ENCODE measurements at places on chromosomes 12 and 14. TPM values are rescaled to one million over a fixed set of nuclear protein-coding genes. Genes with fewer than 3 reads are reported as not detected.
A peak's percentile ranks its signal among the peaks of the same experiment; 100 is the strongest.

GRCh38 chr12:106090591-106091445 is 47.9 kb downstream of the NUAK1 start:
- peak; percentile 71 for DNase-seq

- DNase-seq = no peak
Observed at GRCh38 chr12:62434494-62435302, 31.9 kb upstream of the MON2 start.

DNA sequence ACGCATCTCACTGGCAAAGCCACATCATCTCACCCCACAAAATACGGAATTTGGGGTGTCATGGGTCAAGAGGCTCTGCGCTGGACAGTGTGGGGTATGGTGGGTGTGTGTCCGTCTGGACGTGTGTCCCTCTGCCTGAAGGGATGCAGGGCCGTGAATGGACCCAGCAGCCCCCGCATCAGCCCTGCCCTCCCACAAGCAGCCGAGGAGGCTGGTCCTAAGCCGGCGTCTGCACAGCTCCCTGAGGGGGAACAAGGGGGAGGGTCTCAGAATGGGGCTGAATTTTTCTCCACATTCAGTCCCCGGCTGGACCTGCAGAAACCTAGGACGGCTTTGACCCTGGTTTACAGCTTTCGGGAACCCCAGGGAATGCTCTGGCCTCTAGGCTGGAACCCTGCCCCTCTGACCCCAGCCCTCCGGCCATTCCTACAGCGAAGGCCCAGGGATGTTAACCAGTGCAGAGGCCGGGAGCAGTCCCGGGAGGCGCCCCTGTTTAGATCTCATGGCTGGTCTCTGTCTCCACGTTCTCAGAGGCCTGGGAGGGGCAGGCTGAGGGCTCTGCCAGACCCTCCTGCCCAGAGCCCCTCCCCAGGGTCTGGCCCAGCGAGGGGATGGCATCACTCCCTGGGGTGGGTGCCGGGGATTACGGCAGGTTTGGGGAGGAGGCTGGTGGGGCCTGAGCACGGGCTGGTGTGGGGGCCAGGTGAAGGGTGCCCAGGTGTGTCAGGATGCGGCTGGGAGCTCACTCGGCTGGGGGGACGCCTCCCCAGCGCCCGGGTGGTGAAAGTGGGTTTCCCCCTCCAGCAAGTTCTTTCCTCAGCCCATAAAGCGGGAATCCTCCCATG is 156.5 kb upstream of the C14orf180 start:
- DNase-seq = no peak

DNA sequence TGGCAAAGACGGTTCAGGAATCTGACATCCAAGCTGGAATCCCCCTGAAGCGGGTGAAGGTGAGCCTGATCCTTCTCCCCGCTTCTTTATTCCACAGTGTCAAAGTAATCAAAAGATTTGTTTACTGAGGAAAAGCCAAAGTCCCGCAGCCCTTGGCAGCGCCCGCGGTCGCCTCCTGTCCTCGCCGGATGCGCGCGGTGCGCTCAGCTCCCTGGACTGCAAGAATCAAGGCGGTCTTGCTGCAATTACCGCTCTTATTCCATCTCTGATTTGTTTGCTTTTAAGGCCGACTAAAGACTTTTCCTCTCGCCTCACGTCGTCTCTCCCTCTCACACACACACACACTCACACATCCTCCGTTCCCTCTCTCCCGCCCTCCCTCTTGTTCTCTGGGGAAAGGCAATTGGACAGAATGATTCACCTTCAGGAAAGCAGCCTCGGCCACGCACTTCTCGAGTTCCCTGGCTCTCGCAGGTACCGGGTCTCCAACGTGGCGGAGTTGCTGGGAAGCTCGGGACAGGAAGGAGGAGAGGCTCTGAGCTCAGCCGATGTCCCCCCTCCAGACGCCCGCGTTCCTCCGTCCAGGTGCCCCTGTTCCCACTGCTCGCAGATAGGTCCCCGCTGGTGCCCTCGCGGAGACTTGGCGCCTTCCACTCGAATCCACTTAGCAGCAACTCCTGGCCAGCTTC is 68.6 kb upstream of the USP15 start:
- no peak for DNase-seq

- DNase-seq = peak; percentile 90
Observed at GRCh38 chr12:56119361-56119796, 1.3 kb downstream of the ZC3H10 start.

DNA sequence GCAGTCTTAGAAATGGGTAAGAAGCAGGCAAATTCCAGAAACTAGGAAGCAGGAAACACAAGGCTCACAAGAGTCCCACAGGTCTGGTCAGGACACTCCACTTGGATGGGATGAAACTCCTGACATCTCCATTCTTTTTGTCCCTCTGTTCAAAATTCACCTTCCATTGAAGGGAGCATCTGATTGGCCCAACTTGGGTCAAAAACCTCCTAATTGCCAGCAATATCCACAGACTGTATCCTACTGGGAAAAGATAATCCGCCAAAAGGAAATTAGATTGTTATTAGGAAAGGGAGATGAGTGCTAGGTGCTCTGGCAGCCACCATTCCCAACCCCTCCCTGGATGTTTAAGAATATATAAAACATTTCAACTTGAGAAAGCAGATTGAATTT is 256.9 kb downstream of the ZFP36L1 start:
- no peak for DNase-seq

DNA sequence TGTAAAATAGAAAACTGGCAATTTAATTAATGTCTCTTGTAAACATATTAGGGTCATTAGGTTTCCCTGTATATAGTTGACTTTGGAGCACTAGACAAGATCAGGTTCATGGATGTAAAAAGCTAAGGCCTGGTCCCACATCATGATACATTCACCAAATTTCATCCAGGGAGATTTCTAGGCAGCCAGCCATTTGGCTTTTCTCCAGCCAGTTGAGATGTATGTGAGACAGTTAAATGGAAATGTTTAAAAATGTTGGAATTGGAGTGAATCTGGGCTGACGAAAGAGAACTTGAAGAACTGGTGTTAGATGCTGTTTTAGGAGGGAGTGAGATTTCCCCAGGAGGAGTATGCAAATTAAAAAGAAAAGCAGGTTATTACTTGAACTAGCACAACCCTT is 41.8 kb upstream of the CLEC14A start:
- no peak for DNase-seq

GRCh38 chr12:94640134-94640928 is 10.0 kb downstream of the TMCC3 start:
- no peak for DNase-seq

- DNase-seq = no peak
Observed at GRCh38 chr12:111173836-111174235, 195.1 kb downstream of the PHETA1 start.

- DNase-seq = peak; percentile 65
Observed at GRCh38 chr12:76340680-76341435, 7.4 kb downstream of the BBS10 start.

DNA sequence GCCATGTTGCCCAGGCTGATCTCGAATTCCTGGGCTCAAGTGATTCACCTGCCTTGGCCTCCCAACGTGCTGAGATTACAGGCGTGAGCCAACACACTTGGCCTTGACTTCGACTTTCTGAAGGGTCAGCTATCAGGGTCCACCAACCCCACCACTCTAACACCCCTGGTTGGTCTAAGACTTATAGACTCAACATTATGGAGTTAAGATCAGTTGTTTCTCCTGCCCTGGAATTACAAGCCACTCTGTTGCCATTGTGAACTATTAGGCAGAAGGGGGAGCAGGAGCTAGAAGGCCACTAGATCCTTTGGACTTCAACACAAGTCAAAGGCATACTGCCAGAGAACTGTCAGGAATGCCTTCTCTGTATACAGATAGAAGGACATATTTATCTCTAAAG is 1.9 kb upstream of the PSMB11 start:
- no peak for DNase-seq

DNA sequence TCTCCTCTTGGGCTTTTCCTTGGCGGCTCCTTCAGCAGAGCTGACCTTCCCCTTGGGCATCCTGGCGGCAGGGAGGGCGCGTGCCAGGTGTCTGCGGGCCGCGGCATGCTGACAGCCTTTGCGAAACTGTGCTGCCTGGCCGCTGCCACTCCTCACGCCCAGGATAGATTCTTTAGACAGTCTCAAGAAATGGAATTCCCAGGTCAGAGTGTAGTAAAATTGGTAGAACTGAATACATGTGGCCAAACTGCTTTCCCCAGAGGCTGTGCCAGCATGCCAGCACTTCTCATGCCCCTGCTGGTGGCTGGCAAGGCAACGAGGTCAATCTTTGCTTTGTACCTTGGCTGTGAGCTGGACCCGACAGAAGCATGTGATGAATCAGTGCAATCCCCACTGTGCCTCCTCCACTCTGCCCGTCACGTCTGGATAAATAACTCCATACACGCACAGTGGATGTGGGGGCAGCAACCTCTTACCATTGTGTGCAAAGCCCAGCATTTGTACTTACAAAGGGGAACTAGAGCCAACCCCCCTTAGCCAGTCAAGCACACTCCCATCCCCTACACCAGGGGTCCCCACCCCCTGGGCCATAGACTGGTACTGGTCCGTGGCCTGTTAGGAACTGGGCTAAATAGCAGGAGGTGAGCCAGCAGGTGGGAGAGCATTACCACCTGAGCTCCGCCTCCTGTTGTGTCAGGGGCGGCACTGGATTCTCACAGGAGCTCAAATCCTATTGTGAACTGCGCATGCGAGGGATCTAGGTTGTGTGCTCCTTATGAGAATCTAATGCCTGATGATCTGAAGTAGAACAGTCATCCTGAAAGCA is 90.9 kb downstream of the ACTN1 start:
- DNase-seq = no peak

- DNase-seq = peak; percentile 28
Observed at GRCh38 chr12:76259660-76260389, 88.4 kb downstream of the BBS10 start.

DNA sequence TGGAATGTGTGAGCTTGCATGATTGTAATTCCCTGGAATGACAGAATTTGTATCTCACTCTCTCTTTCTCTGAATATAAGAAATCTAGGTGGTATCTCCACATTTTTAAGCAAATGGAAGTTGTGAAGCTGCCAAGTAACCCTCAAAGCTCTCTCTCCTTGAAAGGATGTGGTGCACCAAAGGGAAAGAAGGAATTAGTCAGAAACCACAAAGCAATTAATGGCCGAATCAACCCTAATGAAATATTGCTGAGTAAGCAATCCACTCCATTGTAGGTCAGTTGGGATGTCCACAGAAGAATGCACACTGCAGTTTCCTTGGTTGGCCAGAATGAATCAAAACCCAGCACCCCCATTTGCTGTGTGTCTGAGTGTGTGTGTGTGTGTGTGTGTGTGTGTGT is 153.5 kb downstream of the KCNA5 start:
- no peak for DNase-seq

GRCh38 chr12:39355841-39356240 is 87.1 kb downstream of the KIF21A start:
- DNase-seq = no peak

The DPF3 gene
- 17.7 TPM for total RNA-seq

The MGP gene
- total RNA-seq = 67.3 TPM

The CD163 gene
- total RNA-seq = 28.3 TPM
